ENCODE measurements at places on chromosomes 4 and X. TPM values are rescaled to one million over a fixed set of nuclear protein-coding genes. Genes with fewer than 3 reads are reported as not detected.

Gene RAB40A
- total RNA-seq, result 0.27 TPM

Gene DCAF12L1
- total RNA-seq, result not detected

Gene TAF7L
- not detected for total RNA-seq

Gene DDX60
- 113 TPM for total RNA-seq

Gene FAM53A
- total RNA-seq, result 2.6 TPM

Gene SMR3B
- not detected for total RNA-seq

Gene SLITRK2
- total RNA-seq, result not detected

Gene RHOH
- total RNA-seq, result 370 TPM

Gene POLA1
- total RNA-seq, result 7.5 TPM

Measured in naive thymus-derived CD4-positive, alpha-beta T cell (primary cell).